NCI-H345 (cell line): ENCODE measurements at places on chromosomes 13 and 19.
A peak's percentile ranks its signal among the peaks of the same experiment; 100 is the strongest.

GRCh38 chr13:45156565-45157361 lies 36.5 kb downstream of the GTF2F2 start:
- no peak for DNase-seq

- DNase-seq: no peak
Measured at GRCh38 chr19:802498-803098, 5.3 kb downstream of the PTBP1 start.

DNA sequence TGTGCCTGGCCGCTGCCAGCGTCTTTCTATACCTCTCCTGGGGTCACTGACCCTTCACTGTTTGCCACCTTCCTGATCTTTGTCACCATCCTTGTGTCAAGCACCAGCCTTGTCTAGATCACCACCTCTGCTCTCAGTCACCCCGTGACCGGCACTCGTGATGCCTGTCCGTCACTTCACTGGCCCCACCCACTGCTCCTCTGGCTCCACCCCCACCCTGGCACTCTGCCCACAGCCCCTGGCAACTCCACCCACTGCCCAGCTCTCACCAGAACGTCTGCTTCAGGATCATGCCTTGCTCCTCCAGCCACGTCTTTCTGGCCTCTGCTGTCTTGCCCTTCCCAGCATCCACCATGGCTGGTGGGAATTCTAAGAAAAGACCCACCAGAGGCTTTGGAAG lies 24.8 kb upstream of the PLA2G4C start:
- no peak for DNase-seq

- DNase-seq: peak; percentile 75
Measured at GRCh38 chr13:94433055-94433961, 46.2 kb downstream of the DCT start.

- no peak for DNase-seq
Measured at GRCh38 chr19:17860993-17861360, 1.3 kb downstream of the RPL18A start.

DNA sequence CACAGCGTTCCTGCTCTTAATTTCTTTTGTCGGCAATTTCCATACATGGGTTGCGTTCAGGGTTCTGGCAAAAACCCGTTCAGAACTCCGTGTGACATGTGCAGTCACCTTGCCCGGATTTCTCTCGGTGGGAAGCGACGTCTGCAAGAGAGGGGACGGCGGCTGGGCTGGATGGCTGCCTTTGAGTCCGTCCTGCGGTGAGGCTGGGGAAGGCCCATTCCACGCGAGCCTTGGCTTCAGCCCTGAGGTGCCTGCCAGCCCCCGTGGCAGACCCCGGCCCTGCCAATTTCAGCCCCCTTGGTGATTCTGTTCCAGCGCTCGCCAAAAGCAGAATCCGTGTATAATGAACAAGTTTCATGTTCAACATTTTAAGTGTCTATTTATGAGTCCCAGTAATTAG lies 72.6 kb upstream of the TSHZ3 start:
- DNase-seq: no peak

DNA sequence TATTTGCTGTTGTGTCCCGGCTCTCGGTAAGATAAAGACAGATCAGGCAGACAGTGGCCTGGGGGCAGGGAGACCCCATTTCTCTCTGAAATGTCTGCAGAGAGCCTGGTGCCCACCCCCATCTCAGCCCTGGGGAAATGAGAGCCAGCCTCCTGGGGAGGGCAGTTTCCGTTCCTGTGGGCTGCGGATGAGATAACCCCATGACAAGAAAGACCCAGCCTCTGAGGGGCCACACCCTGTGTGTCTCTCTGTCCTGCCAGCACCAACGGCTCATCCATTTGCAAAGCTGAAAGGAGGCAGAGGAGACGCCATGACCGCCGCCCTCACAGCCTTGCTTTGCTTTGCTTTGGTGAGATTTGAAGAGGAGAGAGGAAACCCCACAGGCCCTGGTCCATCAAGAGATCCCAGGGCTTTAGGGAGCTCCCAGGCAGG lies 28.1 kb upstream of the KIR3DL3 start:
- DNase-seq: no peak
